ENCODE measurements at places on chromosomes 2 and 18.

- DNase-seq: no peak
These were observed 123.7 kb upstream of the CTDP1 start for GRCh38 chr18:79555885-79556284.

GRCh38 chr18:29430416-29430815 is 1253.5 kb upstream of the CDH2 start:
- no peak for DNase-seq

- no peak for DNase-seq
These were observed 491.8 kb upstream of the NRP2 start for GRCh38 chr2:205190528-205190927.

DNA sequence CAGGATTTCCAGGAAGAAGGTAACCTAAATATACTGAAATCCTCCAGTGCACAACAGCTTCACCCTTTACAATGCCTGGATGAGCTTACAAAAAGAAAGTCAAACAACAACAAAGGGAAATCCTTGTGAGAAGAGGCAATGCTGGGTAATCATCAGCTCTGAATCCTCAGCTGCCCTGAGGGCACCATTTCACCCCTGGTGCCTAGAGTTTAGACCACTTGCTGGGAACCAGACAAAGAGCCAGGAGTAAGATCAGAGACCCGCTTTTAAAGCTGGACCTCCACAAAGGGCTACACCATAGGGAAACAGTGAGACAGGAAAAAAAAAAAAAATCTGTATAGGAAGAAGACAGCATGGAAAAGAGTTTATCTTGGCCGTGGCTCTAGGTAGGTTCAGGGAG is 97.0 kb downstream of the FOXI3 start:
- DNase-seq: no peak

DNA sequence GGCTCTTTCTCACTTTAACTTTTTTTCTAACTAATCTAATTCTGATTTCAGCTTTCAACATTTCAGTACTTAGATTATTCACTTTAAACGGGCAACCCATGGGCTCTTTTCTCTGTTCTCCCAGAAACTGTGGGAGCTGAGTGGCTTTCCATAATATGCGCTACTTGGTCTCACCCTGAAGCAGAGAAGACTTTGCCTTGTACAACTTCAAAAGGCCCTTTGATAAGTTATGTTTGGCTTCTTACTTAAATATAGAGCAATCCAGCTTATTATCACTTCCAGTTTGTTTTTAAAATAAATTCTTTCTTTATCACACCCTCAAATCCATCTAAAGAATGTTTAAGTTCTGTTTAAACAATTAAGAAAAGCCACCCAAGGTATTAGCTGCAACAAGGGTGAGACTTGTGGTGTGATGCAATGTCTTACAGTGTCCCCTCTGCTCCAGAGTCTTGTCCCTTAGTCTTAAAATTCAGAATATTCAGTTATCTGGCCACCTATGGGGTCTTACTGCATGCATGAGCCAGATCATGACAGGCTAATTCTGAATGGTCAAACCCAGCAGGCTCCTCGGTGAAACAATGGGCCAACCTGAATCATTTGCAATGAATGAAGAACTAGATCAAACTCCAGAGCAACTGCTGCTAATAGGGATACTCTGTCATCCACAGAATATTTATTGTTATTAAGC is 38.8 kb downstream of the GCG start:
- no peak for DNase-seq

- no peak for DNase-seq
These were observed 456.7 kb upstream of the HS6ST1 start for GRCh38 chr2:128775217-128775913.

DNA sequence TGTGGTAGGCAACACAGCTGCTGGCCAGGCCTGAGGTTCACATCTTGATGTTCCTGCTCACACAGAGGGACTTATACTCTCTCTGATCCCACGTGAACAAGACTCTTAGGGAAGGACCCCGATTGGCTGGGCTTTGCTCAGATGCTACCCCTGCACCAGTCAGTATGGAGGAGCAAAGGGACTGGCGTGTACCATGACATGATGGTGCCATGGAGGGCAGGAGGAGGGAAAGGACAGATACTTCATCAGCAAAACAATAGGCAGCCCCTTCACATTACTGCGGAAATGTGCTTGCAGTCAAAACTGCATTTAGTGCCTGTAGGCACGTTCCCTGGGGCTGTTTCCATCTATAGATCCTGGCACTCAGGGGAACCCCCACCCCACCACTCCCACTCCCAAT is 42.7 kb downstream of the ZFP36L2 start:
- DNase-seq: no peak

DNA sequence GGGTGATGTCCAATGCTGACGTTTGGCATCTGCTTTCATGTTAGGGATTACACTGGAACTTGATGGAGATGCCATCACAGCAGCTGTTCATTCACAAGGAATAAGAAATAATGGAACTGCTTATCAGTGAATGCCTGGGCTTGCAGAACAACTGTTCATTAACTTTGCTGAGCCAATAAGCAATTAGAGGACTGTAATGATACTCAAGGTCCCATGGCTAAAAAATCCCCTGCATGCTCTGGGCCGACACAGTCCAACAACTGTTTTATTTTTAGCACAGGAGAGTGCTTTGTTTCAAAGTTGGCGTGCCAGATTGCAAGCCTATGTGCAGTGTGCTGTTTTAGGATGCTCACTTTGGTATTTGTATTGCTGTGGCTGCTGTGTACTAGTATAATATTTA is 408.0 kb upstream of the RGPD4 start:
- DNase-seq: no peak

- DNase-seq: no peak
These were observed 206.4 kb upstream of the ID2 start for GRCh38 chr2:8475349-8476031.

DNA sequence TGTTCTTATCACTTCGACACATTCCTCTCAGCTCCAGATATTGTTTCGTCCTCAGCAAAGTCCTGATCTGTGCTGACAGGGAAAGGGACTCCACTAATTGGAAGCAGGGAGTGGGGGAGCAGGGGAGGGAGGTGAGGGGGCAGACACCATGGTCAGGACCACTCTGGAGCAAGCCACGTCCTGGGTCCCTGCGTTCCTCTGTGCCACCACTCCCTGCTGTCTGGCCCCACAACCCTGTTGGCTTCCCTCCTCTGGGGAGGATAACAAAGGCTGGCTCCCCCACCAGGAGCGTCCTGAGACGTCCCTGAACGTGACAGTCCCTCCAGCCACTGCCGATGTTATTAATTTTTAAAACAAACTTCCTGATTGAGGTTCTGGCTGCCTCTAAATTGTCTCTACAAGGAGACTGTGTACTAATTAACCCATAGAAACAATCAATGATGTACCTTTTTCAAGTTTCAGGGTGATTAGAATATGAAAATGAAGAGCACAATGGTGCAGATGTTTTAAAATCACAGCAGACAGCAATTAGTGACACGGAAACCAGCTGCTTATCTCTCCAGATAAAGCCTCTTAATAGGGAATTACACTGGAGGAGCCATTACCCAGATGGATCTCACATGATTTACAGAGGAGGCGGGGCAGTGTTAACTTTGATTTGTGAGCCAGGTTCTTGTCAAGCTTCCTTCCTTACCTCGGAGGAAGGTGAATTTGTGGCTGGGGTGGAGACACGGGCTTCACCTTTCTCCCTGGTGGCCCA is 257.5 kb downstream of the SETBP1 start:
- no peak for DNase-seq

DNA sequence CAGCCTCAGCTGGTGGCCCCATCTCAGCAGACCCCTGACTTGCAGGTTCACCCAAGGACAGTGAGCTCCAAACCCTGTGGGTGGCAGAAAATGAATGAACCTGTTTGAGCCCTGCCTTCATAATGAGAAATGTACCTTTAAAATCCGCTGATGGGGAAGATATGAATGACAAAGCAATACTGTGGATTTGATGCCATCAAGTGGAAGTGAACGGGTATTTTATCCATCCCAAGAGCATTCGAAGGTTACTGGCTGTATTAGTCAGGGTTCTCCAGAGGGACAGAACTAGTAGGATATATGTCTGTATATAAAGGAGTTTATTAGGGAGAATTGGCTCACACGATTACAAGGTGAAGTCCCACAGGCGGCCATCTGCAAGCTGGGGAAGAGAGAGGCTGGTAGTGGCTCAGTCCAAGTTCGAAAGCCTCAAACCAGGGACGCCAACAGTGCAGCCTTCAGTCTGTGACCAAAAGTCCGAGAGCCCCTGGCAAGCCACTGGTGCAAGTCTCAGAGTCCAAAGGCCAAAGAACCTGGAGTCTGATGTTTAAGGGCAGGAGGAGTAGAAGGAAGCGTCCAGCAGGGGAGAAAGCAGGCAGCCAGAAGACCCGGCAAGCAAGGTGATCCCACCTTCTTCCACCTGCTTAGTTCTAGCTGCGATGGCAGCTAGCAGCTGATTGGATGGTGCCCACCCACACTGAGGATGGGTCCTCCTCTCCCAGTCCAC is 32.1 kb downstream of the TOGARAM2 start:
- DNase-seq: no peak

DNA sequence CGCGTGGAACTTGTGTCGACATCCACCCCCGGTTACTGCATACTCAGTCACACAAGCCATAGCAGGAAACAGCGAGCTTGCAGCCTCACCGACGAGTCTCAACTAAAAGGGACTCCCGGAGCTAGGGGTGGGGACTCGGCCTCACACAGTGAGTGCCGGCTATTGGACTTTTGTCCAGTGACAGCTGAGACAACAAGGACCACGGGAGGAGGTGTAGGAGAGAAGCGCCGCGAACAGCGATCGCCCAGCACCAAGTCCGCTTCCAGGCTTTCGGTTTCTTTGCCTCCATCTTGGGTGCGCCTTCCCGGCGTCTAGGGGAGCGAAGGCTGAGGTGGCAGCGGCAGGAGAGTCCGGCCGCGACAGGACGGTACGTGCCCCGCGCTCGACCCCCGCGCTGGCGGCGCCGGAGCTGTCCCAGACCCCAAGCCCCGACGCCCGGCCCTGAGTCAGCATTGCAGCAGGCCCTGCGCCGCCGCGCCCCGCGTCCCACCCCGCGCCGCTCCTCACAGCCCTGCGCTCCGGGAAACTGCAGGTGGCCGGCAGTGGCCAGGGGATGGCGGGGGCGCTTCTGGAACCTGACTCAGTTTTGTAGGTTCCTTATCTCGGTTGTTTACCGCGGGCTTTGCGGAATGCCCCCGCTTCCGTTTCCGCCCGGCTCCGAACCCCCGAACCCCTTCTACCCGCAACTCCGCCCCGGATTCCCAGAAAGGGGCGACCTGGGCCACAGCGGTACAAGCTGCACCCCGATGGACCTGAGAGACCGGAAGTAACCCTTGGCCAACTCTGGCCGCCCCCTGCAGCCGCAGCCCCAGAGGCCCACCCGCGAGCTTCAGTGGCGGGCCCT is at the start of gene CFLAR:
Gene CFLAR, plus strand, starts transcription at position 50 of the 844 bp plus-strand sequence. CDS start 13,702 bp downstream, outside the sequence.
- no peak for DNase-seq

GRCh38 chr2:1685957-1686783 is 58.1 kb downstream of the PXDN start:
- peak; percentile 37 for DNase-seq

DNA sequence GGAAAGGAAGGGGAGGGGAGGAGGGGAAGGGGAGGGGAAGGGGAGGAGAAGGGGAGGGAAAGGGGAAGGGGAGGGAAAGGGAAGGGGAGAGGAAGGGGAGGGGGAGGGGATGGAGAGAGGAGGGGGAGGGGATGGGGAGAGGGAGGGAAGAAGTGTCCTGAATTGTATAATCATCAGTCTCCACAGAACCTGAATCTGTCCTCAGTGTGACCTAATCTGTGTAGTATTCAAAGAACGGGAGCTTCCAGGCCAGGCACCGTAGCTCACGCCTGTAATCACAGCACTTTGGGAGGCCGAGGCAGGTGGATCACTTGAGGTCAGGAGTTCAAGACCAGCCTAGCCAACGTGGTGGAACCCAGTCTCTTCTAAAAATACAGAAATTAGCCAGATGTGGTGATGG is 41.1 kb upstream of the CCDC150 start:
- no peak for DNase-seq
